ENCODE measurements at places on chromosomes 2 and 18.

DNA sequence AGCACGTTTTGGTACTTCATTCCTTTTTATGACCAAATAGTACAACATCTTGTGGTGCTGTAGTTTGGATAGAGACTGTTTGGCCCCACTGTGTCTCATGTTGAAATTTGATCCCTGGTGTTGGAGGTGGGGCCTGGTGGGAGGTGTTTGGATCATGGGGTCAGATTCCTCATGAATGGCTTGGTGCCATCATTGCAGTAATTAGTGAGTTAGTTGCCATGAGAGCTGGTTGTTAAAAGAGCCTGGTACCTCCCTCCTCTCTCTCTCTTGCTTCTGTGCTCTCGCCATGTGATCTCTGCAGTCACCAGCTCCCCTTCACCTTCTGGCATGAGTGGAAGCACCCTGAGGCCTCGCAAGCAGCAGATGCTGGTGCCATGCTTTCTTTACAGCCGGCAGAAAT lies 50.9 kb downstream of the NCAPH start:
- no peak for DNase-seq

GRCh38 chr2:99520813-99521212 lies 31.0 kb upstream of the REV1 start:
- DNase-seq = no peak

- DNase-seq = no peak
These were observed 76.9 kb downstream of the TMEM131 start for GRCh38 chr2:97918818-97919217.

GRCh38 chr2:70431716-70432347 lies 121.8 kb downstream of the TGFA start:
- DNase-seq = no peak

DNA sequence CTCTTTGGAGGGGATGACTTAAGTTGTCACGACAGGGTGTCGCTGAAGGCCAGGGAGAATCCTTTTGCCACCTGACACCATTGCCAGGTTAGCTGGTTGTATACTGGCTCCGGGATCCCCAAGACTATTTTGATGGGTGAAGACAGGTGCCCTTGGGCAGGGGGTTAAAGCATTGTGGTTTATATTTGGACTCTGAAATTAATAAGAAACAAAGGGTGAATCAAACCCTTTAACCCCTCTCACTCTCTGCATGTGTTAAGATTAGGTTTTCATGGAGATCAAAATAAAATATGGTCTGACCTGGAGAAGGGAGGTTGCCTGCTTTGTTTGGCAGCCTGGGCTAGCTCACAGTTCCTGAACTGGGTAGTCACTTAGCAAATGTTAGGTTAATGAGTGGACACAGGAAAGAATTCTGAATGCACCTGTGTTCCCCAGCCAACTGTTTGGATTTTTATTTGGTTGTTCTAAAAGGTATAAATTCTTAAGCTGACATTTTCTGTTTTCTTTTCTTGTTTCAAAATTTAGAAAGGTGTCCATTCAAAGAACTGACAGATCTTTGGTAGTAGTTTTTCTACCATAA lies 301.7 kb downstream of the KCNS3 start:
- no peak for DNase-seq

GRCh38 chr2:47658646-47659320 lies 124.2 kb upstream of the MSH6 start:
- DNase-seq = no peak

GRCh38 chr18:69890558-69890957 lies 57.1 kb downstream of the CD226 start:
- no peak for DNase-seq

GRCh38 chr2:11571170-11571569 lies 37.3 kb downstream of the GREB1 start:
- no peak for DNase-seq

GRCh38 chr2:197207106-197207505 lies 103.5 kb downstream of the ANKRD44 start:
- DNase-seq = no peak

DNA sequence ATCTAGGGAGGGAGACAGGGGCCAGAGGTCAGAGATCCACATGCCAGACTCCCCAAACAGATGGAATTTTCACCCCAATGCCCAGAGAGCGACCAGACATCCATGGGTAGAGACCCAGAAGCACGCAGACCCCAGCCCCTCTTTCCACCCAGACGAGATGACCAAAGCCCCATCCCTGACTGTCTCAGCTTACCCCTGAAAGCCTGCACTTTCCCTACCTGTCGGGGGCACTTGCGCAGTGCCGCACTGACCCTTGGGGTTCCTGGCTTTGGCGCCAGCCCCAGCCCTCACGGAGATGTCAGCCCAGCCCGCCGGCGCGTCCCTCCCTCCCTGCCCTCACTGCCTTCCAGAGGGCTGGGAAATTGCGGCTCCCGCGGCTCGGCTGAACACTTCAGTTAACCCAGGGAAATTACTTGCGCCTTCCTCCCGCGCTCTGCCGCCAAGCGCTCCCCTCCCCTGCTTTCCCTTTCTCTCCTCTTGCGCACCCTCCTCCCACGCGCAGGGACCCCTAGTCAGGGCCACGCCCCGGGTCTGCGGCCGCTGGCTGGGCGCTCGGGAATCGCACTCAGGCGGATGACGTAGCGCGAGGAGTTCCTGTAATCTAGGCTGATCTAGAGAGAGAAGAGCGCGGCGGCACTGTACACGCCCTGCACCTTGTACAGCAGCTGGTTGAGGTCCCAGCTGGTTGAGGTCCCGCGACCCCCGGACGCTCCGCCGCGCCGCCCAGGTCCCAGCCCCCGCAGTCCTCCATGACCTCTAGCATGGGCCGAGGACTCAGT lies 12.0 kb downstream of the ALPG start:
- DNase-seq = no peak

DNA sequence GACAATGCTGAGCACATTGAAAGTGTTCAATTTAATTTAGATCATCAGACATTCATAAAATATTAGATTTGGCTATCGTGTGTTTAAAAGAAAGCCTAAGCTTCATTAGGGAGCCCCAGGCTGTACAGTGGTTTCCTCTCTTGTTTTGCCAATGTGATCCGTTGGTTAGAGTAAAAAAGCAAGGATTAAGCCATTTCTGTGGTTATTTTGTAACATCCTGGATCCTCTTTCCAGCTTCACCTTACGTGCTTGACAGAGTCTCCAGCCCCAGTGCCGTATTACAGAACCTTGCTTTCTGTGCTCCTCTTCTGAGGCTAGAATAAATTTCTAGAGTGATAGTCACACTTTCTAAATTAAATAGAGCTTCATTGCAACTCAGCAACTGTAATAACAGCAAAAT lies 289.3 kb upstream of the LINC00305 start:
- DNase-seq = no peak

DNA sequence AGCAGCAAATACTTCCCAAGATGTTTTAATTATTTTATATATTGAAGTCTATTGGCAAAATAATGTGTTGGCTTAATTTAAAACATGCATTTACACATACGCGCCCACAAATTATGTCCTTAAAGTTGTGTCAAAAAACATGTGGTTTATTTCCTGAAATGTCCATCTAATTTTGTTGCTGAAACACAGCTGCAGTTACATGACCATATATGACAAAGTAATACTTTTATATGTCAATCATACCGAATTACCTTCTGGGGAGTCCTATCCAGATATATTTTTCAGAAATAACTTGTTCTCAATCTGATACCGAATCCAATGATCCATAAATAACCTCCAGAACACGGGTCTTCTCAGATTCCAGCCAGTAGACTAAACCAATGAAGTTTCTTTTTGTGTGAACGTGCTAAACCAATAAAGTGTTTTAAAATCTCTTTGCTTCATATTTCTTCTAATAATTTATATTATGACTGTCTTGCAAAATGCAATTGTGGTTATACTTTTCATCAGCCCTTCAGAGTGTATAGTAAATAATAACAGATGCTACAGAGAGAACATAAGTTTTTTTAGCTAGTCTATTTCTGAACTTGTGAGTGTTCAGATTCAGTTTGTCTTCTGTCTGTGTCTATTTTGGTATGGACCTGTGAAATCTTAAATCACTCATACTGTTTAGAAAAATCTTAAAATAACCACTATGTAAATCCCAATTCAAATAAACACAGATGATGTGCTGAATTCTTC lies 2.4 kb downstream of the SCG2 start:
- DNase-seq = no peak

DNA sequence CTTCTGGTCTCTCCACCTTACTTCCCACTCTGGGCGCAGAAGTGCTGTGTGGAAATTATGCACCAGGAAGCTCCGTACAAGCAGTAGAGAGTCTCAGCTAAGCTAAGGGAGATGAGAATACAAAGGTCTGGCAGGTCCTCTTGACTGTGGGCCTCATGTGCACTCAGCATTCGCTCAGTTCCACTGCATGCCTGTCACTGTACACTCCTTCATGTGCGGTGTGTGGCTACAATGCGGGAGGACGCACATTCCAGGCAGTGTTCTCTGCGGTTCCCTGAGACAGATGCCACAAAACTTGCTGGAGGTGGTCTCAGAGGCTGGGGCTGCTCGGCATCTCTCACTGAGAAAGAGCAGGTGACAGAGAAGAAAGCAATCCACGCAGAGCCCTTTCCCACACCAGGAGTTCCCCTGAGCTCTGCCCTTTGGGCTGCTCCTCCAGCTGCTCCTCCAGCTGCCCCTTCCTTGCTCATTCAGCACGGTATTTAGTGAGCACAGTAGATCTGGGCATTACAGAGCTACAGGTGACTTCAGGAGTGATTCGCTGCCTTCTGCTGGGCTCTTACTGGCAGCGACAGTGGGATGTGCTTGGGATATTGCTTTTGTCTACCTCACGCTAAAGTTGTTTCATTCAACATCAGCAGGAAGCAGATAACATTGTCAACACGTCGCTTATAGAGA lies 176.6 kb downstream of the SH3RF3 start:
- no peak for DNase-seq

DNA sequence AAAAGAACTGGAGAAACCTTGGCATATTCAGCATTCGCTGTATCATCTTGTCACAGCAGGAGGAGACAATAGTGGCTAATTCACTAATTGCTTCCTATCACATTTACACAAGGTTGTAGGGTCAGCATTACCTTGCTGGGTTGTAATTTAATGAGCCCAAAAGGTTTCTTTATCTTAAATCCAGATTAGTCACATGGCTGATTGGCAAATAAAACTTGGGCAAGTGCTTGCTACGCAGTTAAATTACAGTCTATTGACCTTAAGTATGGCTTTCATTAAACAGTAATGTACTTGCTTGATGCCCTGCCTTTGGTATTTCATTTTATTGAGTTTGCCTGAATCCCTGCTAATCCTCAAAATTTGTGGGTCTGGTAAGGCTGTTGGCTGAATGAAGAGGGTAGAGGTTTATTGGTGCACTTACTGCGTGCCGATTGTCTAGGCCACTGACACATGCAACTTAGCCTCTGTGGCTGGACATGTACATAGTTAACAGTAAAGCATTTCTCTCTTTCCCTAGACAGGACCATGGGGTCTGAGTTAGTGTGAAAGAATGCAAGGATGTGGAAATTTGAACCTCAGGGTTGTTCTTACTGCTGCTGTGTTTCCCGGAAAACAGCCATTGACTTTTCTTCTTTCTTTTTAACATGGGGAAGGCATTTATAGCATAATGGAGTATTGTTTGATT lies 34.3 kb downstream of the FMNL2 start:
- no peak for DNase-seq

GRCh38 chr2:154849482-154849881 lies 151.0 kb downstream of the KCNJ3 start:
- DNase-seq = no peak

GRCh38 chr2:194103941-194104659 lies 1552.9 kb upstream of the SLC39A10 start:
- DNase-seq = no peak

DNA sequence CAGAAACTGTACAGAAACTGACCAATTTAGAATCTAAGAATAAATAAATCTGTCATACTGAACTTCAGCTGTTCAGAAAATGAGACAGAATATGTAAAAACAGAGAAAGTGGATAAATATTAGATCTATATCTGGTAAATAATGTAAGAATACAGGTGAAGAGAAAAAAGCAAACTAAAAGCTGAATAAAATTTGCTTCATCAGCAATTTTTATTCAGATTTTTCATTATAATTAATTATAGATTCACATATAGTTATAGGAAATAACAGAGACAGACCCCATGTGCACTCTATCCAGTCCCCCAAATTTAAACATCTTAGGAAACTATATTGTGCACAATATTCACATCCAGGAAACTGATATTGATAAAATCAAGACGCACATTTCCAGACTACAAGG lies 299.2 kb downstream of the EXOC6B start:
- no peak for DNase-seq

- DNase-seq = no peak
These were observed 2.9 kb upstream of the DSG4 start for GRCh38 chr18:31373641-31374040.

GRCh38 chr2:137670111-137670510 lies 294.2 kb upstream of the HNMT start:
- DNase-seq = no peak

- DNase-seq = no peak
These were observed 624.5 kb downstream of the NR4A2 start for GRCh38 chr2:155708071-155708470.

- DNase-seq = no peak
These were observed 14.9 kb upstream of the GNAL start for GRCh38 chr18:11674119-11674518.

DNA sequence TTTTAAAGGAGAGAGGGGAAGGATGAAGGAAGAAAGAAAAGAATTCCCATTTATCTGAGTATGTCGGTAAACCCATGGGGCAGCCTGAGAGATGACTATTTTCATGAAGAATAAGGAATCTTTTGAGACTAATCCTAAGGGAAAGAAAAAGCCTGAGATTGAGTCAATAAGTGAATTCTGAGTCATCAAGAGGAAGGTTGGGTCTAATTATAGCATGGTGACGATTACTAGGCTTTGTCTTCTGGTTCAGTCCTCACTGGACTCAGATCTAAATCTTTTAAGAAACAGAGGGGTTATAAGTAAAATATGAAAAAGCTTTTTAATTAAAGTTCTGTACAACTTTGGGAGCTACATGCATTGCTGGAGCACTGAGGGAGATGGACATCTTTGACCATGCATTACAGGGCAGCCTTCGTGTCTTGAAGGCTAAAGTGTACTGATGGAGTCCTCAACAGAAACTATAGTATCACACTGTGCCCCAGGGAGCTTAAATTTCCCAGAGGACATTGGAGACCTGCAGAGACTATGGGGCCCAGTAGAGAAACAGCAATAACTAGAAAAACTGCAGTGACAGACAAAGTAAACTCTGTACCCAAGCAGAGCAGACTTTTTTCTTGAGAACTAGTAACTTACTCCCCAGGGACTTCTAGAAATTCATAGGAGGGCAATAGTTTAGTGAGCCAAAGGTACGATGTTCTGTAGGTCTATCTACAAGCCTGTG lies 260.9 kb downstream of the RAD51AP2 start:
- no peak for DNase-seq

DNA sequence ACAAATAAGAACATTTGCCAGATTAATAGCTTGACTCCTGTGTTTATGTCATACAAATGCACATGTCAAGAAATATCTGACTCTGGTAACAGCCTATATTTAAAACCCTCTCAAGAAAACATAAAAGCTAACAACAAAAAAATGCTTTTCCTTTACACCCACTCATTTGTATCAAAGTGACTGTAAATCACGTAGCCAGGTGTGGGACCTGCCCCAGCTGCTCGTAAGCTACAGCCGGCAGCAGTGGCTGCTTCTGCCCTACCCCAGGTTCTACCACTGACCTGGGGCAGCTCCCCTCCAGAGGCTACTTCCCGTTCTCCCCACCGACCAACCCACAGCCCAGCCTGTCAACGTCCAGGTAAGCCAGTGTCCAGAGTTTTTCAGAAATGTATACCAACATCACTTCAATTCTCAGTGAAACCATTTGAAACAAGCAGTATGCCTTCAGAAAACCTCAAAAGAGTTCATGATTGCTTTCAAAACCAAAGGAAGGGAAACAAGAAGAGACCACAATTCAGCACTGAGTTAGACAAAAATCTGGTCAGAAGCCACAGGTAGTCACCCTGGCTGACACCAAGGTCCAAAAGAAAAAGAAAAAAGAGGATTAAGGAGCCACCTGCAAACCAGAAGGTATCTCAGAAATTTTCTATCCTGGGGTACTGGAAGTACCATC lies 40.4 kb downstream of the KIDINS220 start:
- DNase-seq = peak; percentile 24

Data from GM13976 (cell line).